ENCODE measurements at places on chromosomes 5 and 9.

DNA sequence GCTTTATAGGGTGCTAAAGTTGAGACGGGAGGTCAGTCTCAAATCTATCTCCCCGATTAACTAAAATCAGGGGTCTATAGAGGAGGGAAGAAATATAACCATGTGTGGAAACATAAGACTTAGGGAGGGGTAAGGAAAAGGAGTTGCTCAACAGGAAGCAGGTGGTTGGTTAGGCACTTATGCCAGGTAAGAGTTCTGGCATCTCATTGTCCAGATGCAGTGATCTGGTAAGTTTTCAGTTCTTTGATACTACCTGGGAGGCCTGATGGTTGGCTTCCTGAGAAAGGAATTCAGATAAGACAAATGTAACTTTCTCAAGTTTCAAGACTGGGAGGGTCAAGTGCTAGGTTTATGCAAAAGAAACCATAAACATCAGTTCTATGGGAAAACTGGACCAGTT, 47.7 kb downstream of the CERT1 start:
- DNase-seq, result no peak

DNA sequence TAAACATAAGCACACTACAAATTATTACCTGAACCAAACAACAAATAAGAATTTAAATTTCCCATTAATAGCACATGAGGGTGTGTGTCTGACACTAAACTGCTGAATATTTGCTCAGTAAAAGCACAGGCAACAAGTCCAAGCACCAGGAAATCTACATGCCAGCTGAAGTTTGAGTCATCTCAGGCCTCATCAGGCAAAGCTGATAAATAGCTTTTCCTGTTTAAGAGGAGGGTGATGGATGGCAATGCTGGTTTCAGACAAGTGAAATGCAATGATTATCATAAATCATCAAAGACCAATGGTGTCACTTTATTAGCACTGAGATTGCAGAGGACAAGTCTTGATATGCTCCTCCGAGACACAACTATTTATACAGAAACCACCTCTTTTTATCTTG, 1668.0 kb upstream of the C9orf72 start:
- DNase-seq, result no peak

DNA sequence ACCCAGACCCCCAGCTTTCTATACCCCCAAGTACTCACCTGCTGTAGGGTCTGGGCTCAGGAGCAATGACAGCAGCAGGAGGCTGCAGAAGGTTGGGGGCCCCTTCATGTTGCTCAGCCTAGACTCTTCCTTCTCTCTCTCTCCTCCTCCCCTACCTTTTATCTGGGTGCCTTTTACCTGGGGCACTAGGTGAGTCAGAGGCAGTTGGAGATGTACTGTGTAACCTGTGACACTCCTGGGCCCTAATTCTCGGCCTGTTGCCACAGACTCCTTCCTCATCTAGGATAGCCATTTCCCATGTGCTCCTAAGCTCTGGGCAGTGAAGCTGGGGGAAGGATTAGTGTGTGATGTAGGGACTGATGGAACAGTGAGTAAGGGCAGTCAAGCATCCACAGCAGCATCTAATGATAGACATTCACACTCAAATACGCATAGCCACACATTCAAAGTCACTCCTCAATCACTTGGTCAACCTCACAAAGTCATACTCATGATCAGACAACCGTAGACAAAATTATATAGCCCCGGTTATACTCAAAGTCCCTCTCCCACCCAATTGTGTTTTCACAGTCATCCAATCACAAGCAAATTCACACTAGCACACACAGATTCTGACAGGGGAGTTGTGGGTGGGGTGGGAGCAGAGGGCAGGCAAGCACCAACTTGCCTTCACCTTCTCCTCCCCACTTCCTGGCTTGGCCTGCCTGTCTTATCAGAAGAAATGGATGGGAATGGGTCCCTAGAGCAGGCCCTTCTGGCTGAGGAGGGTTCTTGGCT, at the start of gene CCL27:
CCL27 (minus strand) TSS at position 132 of the 777 bp plus-strand sequence; CDS start at position 108, 24 bp downstream.
- DNase-seq, result no peak

- no peak for DNase-seq
Observed at GRCh38 chr5:135822959-135823358, 11.5 kb upstream of the SLC25A48 start.

- DNase-seq, result no peak
Observed at GRCh38 chr5:121019734-121020133, 555.6 kb downstream of the PRR16 start.

DNA sequence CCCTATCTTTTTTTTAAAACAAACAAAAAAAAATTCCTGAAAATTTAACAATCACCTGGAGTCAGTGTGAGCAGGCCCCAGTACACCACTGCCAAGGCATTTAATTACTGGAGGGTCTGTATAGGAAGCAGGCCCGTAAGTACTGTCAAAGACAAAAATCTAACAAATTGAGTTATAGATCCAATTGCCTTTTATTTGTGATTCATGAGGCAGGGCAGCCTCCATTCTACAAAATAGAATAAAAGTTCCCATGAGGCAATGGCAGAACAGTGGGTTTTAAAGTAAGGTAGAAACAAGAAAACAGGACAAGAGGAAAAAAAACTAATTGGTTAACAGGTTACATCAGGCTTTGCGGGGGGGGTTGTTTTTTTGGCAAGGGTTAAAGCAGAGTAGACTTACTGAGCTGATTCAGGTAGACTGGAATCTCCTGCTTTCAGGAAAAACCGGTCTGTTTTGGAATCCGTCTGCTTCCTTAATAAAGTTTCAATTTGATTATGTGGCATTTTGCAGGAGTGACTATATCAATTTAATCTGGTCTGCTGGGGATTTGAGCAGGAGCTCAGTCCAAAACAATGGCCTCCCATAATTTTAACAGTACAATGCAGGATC, 48.9 kb downstream of the AUH start:
- no peak for DNase-seq

GRCh38 chr9:33116860-33117259, 40.4 kb upstream of the SMU1 start:
- no peak for DNase-seq

- no peak for DNase-seq
Observed at GRCh38 chr9:104412238-104412637, 91.8 kb upstream of the OR13F1 start.

- no peak for DNase-seq
Observed at GRCh38 chr9:95077053-95077765, 240.3 kb downstream of the FANCC start.

DNA sequence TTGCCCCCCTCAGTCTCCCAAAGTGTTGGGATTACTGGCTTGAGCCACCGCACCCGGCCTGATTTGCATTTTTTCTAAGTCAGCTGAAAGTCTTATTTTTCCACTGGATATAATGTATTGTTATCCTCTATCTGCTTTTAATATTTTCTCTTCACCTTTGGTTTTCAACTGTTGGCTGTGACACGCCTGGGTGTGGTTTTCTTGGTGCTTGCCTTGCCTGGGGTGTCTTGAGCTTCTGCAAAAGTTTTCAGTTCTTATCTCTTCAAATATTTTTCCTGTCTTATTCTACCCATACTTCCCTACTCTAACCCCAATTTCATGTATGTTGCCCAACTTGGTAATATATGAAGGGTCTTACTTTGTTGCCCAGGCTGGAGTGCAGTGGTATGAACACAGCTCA, 4.3 kb upstream of the MXD3 start:
- no peak for DNase-seq

GRCh38 chr9:20207176-20207575, 415.1 kb downstream of the MLLT3 start:
- no peak for DNase-seq

DNA sequence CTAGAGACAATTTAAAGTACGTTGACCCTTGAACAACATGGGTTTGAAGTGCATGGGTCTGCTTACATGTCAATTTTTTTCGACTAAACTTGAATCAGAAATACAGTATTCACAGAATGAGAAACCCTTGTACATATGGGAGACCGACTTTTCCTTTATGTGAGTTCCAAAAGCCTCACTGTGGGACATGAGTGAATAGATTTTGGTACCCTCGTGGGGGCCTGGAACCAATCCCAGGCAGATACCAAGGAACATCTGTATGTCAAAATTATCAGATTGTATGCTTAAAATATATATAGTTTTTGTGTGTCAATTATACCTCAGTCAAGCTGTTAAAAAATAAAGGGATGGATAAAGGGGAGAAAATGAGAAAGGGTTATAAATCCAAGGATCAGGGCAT, 78.7 kb upstream of the MAN2A1 start:
- DNase-seq, result no peak

GRCh38 chr5:74433896-74434829, 206.4 kb downstream of the ENC1 start:
- DNase-seq, result no peak

DNA sequence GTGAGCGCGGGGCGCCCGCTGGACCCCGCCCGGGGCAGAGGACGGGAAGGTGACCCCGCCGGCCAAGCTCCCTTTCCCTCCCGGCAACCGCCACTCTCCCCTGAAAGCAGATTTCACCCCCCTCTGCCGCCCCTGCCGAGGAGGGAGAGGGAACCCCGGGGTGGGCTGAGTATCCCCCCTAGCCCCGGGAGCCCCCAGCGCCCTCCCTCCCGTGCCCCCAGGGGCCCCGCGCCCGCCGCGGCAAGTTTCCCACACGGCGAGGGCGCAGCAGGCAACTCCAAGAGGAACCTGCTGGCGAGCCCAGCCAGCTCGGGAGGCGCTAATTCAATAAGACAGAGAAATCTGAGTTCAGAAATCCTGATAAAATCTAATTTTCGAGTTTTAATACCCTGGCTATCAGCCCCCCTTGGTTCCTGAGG, 1.6 kb downstream of the NTNG2 start:
- DNase-seq, result no peak

- DNase-seq, result no peak
Observed at GRCh38 chr5:126987271-126987899, 43.0 kb downstream of the MARCHF3 start.

DNA sequence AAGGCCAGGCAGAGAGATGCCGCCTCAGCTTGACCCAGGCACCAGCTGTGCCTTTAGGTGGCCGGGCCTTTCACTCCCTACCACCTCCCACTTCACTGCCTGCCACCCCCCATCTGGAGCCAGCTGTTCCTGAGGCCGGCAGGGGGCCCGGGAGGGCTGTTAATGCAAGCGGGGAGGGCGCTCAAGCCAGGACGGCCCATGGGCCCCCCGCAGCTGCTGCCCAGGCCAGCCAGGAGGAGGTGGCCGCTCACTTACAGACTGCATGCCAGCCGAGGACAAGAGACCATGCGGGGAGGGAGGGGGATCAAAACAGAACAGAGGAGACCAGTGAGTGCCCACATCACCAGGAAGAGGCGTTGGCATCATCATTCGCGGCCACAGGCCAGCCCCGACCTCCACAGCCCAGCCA, 4.5 kb downstream of the ABCA2 start:
- DNase-seq, result no peak

GRCh38 chr9:78130004-78130403, 98.4 kb upstream of the GNAQ start:
- no peak for DNase-seq

GRCh38 chr5:97192580-97193354, 9.7 kb upstream of the RIOK2 start:
- DNase-seq, result no peak

GRCh38 chr9:18060269-18060934, 413.6 kb upstream of the ADAMTSL1 start:
- no peak for DNase-seq

DNA sequence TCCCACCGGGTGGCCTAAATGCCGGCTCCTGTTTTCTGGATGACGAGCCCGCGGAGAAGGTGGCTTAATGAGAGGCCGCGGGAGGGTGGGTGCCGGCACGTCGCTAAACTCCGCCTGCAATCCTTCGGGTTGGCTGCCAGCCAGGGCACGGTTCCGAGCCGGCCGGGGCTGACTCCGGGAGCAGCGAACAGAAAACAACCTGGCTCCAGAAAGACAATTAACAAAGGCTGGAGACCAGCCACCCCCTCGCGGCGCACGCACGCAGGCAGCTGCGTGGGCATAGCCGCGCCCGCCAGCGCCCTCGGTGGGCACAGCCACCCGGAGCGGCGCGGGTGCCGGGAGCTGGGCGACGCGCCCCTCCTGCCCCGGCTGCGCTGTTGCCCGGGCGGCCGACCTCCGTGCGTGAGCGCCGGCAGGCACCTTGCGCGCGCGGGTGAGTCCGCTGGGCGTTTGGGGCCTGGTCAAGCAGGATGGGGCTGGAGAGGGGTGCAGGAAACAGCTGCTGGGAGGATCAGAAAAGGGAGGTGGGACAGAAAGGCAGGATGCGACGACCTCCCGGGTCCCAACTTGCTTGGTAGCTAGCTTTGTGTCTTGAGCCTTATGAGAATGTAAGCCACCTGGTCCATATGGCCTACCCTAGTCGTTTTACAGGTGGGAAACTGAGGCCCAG, at the start of gene ARHGEF37:
ARHGEF37 (plus strand) TSS at position 307 of the 670 bp plus-strand sequence. CDS start 16,272 bp downstream, outside the sequence.
- no peak for DNase-seq

GRCh38 chr9:136821826-136822544, 14.2 kb downstream of the RABL6 start:
- no peak for DNase-seq

DNA sequence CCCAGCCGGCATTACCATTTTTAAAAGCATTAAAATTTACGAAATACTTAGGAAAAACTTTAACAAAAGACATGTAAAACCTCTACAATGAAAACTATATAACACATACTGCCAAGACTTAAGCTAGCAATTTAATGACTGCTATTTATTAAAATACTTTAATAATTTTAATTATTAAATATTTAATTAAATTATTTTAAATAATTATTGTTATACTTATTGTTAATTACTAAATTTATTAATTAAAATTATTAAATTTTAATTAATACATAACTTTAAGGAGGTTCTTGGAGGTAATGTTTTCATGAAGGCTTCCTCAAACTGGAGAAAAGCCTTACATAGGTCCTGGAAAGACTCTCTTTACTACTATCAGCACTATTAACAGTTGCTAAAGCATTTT, 47.5 kb downstream of the C5orf22 start:
- no peak for DNase-seq

- no peak for DNase-seq
Observed at GRCh38 chr5:73865315-73865714, 239.3 kb downstream of the ARHGEF28 start.

GRCh38 chr5:127363403-127363802, 72.8 kb downstream of the MEGF10 start:
- DNase-seq, result no peak

- no peak for DNase-seq
Observed at GRCh38 chr9:7760014-7760415, 39.6 kb downstream of the DMAC1 start.

DNA sequence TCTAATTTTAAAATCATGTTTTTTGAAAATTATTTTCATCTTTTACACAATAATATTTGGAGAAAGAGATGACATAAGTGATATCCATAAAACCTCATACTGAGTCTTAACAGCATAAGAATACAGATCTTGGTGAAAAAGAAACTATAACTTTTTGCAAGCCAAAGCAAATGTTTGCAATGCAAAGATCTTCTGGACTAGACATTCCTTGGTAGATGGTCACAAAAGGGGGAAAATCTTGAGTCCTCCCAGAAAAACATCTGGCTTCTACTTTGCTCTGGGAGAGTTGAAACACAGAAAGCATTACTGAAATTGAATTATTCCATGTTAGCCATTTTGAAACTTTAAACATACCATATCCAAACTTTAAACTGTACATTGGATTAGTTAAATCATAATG, 308.2 kb downstream of the ANXA1 start:
- no peak for DNase-seq

Data from stimulated activated CD8-positive, alpha-beta memory T cell treated with anti-CD3 and anti-CD28 coated beads, Interleukin-15, amount 100 ng/mL, for 48 hours (primary cell).